ENCODE measurements at places on chromosomes 7 and 10.
A peak's percentile ranks its signal among the peaks of the same experiment; 100 is the strongest.

GRCh38 chr7:2729031-2729892 lies 41.3 kb downstream of the AMZ1 start:
- DNase-seq: no peak

GRCh38 chr7:158097453-158098124 lies 490.0 kb downstream of the PTPRN2 start:
- DNase-seq: no peak

- peak; percentile 81 for DNase-seq
These were observed 394.8 kb upstream of the IGFBP3 start for GRCh38 chr7:46315891-46316290.

DNA sequence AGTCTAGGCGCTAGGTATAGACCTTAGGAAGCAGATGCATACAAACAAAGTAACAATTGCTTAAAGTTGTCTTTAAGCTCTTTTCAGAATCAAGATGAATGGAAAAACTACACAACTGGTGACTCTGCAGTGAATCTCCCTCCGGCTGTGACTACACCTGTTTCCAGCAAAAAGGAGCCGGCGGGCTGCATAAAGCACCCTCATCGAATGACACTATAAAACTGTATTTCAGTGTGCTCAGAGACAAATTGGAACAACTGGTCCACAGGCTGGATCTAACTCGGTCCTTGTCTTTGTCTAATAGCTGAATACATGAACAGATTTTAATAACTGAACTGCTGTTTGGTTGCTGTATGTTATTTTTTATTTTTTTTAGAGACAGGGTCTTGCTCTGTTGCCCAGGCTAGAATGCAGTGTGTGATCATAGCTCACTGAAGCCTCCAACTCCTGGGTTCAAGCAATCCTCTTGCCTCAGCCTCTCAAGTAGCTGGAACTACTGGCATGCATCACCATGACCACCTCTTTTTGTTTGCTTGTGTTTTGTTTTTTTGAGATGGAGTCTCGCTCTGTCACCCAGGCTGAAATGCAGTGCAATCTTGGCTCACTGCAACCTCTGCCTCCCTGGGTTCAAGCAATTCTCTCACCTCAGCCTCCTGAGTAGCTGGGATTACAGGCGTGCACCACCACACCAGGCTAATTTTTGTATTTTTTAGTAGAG lies 64.2 kb upstream of the SVIL start:
- DNase-seq: no peak

DNA sequence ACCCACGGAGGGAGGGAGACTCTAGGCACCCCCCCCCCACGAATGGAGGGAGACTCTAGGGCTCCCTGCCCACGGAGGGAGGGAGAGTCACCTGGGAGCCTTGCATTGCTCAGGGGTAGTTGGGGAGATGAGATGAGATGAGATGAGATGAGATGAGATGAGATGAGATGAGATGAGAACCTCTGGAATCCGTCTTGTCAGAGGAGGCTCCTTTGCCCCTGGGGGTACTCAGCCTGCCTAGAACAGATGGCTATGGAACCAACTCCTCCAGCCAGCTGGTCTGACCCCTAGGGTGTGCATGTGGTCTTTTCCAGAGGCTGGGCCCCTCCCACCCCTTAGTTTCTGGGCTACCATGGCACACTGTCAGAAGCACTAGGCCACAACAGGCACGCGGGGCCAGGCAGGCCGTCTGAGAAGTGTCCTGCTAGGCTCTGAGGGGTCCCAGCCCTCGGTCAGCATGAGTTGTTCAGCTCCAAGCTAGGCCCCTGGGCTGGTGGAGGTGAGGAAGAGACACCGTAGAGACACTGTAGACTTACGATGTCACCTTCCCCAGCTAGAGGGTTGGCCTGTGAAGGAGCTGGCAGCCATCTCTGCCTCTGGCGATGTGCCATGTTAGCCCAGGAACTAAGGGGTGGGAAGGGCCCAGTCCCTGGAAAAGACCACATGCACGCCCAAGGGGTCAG lies 8.8 kb downstream of the TSPAN15 start:
- no peak for DNase-seq

DNA sequence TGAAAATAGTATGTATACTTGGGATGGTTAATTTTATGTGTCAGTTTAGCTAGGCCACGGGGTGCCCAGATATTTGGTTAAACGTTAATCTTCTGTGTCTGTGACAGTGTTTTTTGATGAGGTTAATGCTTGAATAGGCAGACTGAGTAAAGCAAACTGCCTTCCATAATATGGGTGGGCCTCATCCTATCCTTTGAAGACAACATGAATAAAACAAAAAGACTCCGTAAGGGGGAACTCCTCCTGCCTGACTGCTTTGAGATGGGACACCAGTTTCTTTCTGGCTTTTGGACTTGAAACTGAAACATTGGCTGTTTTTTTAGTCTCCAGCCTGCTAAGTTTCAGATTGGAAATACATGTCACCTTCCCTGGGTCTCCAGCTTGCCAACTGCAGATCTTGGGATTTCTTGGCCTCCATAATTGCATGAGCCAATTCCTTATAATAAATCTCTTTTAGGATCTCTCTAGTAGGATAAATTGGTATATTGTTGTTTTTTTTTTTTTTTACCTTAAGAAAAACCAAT lies 59.9 kb upstream of the GLCCI1 start:
- no peak for DNase-seq

GRCh38 chr10:62426086-62426485 lies 51.9 kb downstream of the ZNF365 start:
- DNase-seq: peak; percentile 62

- DNase-seq: no peak
These were observed 105.5 kb downstream of the NEUROD6 start for GRCh38 chr7:31234836-31235605.

- DNase-seq: peak; percentile 79
These were observed 43.6 kb upstream of the ZNF32 start for GRCh38 chr10:43692051-43692825.

- DNase-seq: no peak
These were observed 142.7 kb downstream of the ELFN1 start for GRCh38 chr7:1812509-1813393.

DNA sequence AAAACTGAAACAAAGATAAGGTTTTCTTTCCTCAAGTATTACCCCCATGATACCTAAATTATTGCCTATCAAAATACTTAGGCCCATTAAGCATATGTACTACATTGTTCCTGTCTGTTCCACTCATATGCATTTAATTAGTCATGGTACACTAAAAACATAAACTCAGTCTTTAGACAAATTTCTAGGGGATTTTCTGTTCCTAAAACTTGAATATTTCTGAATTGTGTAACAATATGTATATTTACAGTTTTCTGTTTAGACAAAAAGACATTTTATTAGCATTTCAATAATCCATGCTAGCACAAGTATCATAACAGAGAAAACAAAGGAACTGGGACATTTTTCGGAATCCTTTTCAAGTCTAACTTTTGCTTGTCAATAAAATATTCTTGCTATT lies 234.2 kb downstream of the CRPPA start:
- no peak for DNase-seq

DNA sequence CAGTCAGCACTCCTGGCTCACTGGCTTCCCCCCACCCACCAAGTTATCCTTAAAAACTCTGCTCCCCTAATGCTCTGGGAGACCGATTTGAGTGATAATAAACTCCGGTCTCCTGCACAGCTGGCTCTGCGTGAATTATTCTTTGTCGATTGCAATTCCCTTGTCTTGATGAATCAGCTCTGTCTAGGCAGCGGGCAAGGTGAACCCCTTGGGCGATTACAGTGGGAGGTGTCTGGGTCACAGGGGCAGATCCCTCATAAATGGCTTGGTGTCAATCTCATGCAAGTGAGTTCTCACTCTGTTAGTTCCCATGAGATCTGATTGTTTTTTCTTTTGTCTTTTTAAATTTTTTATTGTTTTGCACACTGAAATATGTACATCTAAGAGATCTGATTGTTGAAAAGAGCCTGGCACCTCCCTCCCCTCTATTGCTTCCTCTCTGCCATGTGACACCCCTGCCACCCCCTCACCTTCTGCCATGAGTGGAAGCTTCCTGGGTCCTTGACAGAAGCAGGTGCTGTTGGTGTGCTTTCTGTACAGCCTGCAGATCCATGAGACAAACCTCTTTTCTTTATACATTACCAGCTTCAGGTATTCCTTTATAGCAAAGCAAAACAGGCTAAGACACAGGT lies 20.5 kb downstream of the OTUD1 start:
- no peak for DNase-seq

- no peak for DNase-seq
These were observed 64.0 kb downstream of the ELFN1 start for GRCh38 chr7:1733908-1734730.

DNA sequence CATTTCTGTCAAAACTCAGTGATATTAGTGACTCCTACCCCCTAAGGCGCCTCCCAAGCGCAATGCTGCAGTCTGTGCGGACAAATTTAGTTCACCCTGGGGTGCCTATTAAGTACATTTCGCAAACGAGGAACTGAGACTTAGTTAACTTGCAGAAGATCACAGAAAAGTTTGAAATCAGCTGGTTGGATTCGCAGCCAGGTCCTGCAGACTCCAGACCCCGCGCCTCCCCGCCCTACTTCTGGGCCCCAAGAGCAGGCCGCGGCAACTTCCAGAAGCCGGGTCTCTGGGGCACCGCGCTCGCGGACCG lies 588 bp downstream of the CYREN start:
- no peak for DNase-seq

GRCh38 chr10:121865554-121865953 lies 62.3 kb downstream of the ATE1 start:
- no peak for DNase-seq

GRCh38 chr10:120606051-120606764 lies 149.2 kb downstream of the PLPP4 start:
- no peak for DNase-seq

- no peak for DNase-seq
These were observed 4.2 kb upstream of the OR2A2 start for GRCh38 chr7:144105211-144105610.

Data from GM23248 (cell line).